ENCODE measurements at places on chromosomes 11 and 22. TPM values are rescaled to one million over a fixed set of nuclear protein-coding genes. Genes with fewer than 3 reads are reported as not detected.

GRCh38 chr11:11583801-11584529 is 37.8 kb downstream of the GALNT18 start:
- no peak for DNase-seq

GRCh38 chr22:27483095-27483785 is 318.3 kb downstream of the MN1 start:
- no peak for DNase-seq

GRCh38 chr11:129252621-129253020 is 60.5 kb upstream of the ARHGAP32 start:
- DNase-seq = no peak

DNA sequence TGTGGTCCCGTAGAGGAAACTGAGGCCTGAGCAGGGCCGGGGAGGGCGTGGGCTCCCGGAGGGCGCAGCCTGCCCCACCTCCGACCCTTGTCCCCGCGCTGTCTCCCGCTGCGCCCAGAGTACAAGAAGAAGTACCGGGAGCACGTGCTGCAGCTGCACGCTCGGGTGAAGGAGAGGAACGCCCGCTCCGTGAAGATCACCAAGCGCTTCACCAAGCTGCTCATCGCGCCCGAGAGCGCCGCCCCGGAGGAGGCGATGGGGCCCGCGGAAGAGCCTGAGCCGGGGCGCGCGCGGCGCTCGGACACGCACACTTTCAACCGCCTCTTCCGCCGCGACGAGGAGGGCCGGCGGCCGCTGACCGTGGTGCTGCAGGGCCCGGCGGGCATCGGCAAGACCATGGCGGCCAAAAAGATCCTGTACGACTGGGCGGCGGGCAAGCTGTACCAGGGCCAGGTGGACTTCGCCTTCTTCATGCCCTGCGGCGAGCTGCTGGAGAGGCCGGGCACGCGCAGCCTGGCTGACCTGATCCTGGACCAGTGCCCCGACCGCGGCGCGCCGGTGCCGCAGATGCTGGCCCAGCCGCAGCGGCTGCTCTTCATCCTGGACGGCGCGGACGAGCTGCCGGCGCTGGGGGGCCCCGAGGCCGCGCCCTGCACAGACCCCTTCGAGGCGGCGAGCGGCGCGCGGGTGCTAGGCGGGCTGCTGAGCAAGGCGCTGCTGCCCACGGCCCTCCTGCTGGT is 1.9 kb downstream of the NLRP6 start:
- peak; percentile 22 for DNase-seq

The SLC22A6 gene
- total RNA-seq = not detected

- DNase-seq = no peak
Measured at GRCh38 chr11:76667856-76668255, 2.7 kb downstream of the LRRC32 start.

Data from tongue (tissue), 3 donors.